RWPE2 (cell line): ENCODE measurements at places on chromosomes 2 and 18.

- DNase-seq: no peak
- H3K4me1 ChIP-seq: no peaks in the 10 kb centered on the region
- H3K27me3 ChIP-seq: no peaks in the 10 kb centered on the region
These were observed 197.8 kb upstream of the PXDN start for GRCh38 chr2:1942146-1942545.

GRCh38 chr2:86808315-86809161 is 17.8 kb upstream of the CD8A start:
- peak overlapping the region; percentile 40 for H3K4me3 ChIP-seq
- no peaks in the 10 kb centered on the region for H3K36me3 ChIP-seq
- no peak overlapping the region for H3K27ac ChIP-seq
- no peaks in the 10 kb centered on the region for H3K4me1 ChIP-seq
- no peak for DNase-seq
- no peaks in the 10 kb centered on the region for H3K27me3 ChIP-seq

DNA sequence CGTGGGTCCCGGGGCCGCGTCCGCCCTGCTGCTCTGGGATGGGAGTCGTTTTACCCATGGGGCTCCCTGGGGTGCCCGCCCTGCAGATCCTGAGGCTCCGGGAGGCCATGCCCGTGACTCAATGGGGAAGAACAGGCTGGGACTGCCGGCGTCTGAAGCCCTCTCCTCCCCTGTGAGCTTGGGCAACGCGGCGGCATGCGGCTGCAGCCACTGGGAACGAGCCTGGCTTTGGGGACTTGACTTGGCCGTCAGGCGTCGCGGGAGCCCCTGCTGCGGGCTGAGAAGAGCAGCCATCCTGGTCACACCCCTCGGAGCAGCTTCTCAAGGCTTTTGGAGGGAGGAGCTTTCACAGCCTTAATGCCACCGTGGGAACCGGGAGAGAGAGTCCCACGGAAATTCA is 126.9 kb upstream of the CTDP1 start:
- H3K4me3 ChIP-seq: no peak overlapping the region
- H3K27ac ChIP-seq: no peak overlapping the region
- H3K4me1 ChIP-seq: no peaks in the 10 kb centered on the region
- DNase-seq: peak; percentile 40
- no peaks in the 10 kb centered on the region for H3K36me3 ChIP-seq

GRCh38 chr18:41532344-41533086 is 422.5 kb upstream of the PIK3C3 start:
- no peaks in the 10 kb centered on the region for H3K27me3 ChIP-seq
- no peak overlapping the region for H3K4me3 ChIP-seq
- H3K27ac ChIP-seq: no peak overlapping the region

- no peak for DNase-seq
- H3K36me3 ChIP-seq: no peaks in the 10 kb centered on the region
- peaks cover 4% of the 10 kb centered on the region for H3K4me1 ChIP-seq
- no peak overlapping the region for H3K27ac ChIP-seq
- no peak overlapping the region for H3K4me3 ChIP-seq
These were observed 41.2 kb upstream of the GORASP2 start for GRCh38 chr2:170887896-170888295.

- no peaks in the 10 kb centered on the region for H3K27me3 ChIP-seq
- no peaks in the 10 kb centered on the region for H3K36me3 ChIP-seq
- H3K4me1 ChIP-seq: peaks cover 16% of the 10 kb centered on the region
- no peak overlapping the region for H3K4me3 ChIP-seq
- no peak for DNase-seq
- no peak overlapping the region for H3K27ac ChIP-seq
These were observed 126.4 kb upstream of the MGAT5 start for GRCh38 chr2:134127496-134127895.

DNA sequence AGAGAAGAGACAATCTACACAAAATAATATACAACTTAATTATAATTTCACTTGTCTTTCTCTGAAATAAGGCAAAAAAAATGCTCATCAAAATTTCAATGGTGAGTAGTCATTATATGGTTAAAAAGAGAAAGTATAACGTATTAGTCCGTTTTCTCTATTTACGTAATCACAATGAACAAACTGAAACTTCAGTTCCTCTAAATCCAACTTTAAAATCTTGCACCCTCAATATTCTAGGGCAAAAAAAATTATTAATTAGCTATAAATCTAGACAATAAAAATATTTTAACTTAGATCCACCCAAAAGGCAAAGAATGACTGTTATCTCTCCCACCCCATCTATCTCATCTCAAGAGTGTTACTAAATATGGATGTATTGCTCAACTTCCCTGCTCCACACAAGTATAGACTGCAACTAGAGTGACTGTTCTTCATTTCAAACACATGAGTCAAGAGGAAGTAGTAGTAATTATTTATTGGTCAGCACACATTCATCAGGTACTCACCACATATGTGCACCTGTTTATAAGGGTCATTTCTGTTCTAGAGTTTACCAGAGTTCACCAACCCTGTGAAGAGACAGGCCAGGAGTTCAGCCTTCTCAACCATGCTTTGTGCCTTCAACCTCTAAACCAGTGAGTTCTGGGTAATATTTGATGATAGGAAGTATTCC is 36.4 kb downstream of the STK39 start:
- H3K4me1 ChIP-seq: peaks cover 32% of the 10 kb centered on the region
- no peaks in the 10 kb centered on the region for H3K36me3 ChIP-seq
- no peak for DNase-seq
- H3K4me3 ChIP-seq: peak overlapping the region; percentile 11
- peak overlapping the region; percentile 75 for H3K27ac ChIP-seq
- H3K27me3 ChIP-seq: no peaks in the 10 kb centered on the region

DNA sequence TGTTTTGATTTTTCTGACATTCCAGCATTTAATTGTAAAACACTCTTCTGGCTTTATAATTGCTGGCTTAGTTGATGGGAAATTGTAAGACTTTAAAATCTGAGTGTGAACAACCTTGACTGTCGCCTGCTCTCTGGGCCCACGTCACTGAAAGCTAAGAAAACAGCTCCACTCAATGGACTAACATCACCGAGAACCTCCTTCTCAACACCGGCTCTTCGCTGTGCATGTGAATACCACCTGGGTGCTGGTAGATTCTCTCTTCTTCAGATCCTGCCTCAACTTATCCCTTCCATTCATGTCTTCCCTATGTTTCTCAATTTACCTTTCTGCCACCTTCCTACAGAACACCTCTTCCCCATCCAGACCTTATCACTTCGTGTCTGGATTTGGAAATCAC is 523.1 kb upstream of the ID2 start:
- no peaks in the 10 kb centered on the region for H3K36me3 ChIP-seq
- DNase-seq: no peak
- H3K27me3 ChIP-seq: no peaks in the 10 kb centered on the region
- no peak overlapping the region for H3K27ac ChIP-seq
- H3K4me1 ChIP-seq: no peaks in the 10 kb centered on the region

GRCh38 chr2:43210467-43211303 is 15.7 kb downstream of the ZFP36L2 start:
- H3K4me3 ChIP-seq: no peak overlapping the region
- no peaks in the 10 kb centered on the region for H3K27me3 ChIP-seq
- peaks cover 3% of the 10 kb centered on the region for H3K4me1 ChIP-seq
- no peak overlapping the region for H3K27ac ChIP-seq
- no peaks in the 10 kb centered on the region for H3K36me3 ChIP-seq

- H3K4me3 ChIP-seq: no peak overlapping the region
- no peak overlapping the region for H3K27ac ChIP-seq
- no peaks in the 10 kb centered on the region for H3K27me3 ChIP-seq
- no peaks in the 10 kb centered on the region for H3K36me3 ChIP-seq
These were observed 135.5 kb downstream of the MYO3B start for GRCh38 chr2:170313347-170313991.

DNA sequence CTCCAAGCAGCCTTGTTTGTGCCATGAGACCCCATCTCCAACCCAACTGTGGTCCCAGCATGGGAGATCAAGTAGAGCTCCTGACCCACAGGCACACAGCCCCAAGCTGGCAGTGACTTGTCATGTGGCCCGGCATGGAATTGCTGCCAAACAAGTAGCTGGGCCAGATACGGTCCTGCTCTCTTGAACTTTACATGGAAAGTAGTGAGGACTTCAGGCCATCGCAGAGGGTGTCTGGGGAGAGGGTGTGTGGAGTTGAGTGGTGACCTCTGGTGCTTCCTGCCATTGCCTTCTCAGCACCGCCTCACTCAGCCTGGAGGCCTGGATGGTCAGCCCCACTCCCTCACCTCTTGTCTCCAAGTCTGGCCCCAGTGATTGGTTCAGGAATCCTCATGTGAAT is 10.9 kb upstream of the SLC4A3 start:
- no peak overlapping the region for H3K4me3 ChIP-seq
- H3K36me3 ChIP-seq: peaks cover 5% of the 10 kb centered on the region
- no peak for DNase-seq
- no peaks in the 10 kb centered on the region for H3K4me1 ChIP-seq
- H3K27ac ChIP-seq: no peak overlapping the region
- H3K27me3 ChIP-seq: no peaks in the 10 kb centered on the region

DNA sequence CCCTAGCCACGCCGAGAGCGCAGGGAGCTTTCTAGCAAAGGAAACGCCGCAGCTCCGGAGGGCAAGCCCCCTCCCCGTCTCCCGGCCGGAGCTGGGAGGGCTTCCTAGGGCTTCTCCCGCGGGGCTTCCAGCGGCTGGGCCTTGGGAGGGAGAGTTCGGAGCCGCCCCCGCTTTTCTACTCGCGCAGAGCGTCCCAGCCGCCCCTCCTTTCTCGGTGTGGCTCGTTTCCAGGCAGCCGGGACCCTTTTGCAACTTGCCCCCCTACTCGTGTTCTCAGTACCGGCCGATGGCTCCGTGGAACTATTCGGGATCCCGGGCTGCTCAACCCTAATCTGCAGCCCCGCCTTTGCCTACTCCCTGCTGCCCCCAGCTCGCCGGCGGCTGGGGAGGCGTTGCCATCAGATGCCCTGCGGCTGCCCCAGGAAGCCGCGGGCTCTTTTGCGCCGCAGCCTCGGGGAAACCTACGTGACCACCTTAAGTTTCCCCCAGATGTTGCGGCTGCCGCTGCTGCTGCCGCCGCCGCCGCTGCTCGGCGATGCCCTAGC is 1.5 kb upstream of the NR4A2 start:
- peak overlapping the region; percentile 75 for H3K4me3 ChIP-seq
- no peaks in the 10 kb centered on the region for H3K27me3 ChIP-seq
- H3K4me1 ChIP-seq: peaks cover 9% of the 10 kb centered on the region
- no peak for DNase-seq
- peak overlapping the region; percentile 79 for H3K27ac ChIP-seq

DNA sequence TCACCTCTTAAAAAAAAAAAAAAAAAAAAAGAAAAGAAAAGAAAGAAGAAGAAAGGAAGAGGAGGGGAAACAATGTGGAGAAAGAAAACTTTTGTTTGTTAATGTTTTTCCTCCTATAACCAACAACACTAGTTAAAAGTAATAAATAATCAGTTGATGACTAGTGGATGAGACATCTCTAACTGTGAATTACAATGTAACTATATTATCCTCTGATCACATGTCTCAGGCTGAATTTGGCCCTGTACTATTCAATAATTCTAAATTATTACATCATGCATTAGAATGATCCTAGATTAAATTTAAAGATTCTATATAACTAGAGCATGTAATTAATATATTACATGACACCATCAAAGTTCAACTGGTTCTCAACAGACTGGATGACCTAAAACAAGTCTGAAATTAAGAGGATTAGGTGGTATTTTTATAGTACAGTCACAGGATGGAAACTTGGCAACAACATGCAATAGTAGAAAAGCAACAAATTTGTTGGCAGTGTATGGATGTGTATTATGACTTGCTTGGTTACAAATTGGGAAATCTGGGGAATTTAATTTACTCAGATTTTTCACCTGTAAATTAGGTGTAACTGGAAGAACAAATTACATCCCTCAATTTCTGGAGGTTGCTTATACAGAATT is 269.3 kb upstream of the SETBP1 start:
- peaks cover 11% of the 10 kb centered on the region for H3K4me1 ChIP-seq
- H3K27ac ChIP-seq: no peak overlapping the region
- no peak overlapping the region for H3K4me3 ChIP-seq
- H3K36me3 ChIP-seq: no peaks in the 10 kb centered on the region
- H3K27me3 ChIP-seq: no peaks in the 10 kb centered on the region

GRCh38 chr2:110690083-110690965 is 12.5 kb upstream of the BUB1 start:
- no peaks in the 10 kb centered on the region for H3K36me3 ChIP-seq
- no peaks in the 10 kb centered on the region for H3K27me3 ChIP-seq
- H3K4me3 ChIP-seq: no peak overlapping the region
- H3K27ac ChIP-seq: no peak overlapping the region
- peaks cover 6% of the 10 kb centered on the region for H3K4me1 ChIP-seq

- H3K27me3 ChIP-seq: no peaks in the 10 kb centered on the region
- no peaks in the 10 kb centered on the region for H3K36me3 ChIP-seq
- H3K4me1 ChIP-seq: no peaks in the 10 kb centered on the region
- H3K4me3 ChIP-seq: no peak overlapping the region
These were observed 372.0 kb downstream of the KCNJ3 start for GRCh38 chr2:155070489-155070888.

DNA sequence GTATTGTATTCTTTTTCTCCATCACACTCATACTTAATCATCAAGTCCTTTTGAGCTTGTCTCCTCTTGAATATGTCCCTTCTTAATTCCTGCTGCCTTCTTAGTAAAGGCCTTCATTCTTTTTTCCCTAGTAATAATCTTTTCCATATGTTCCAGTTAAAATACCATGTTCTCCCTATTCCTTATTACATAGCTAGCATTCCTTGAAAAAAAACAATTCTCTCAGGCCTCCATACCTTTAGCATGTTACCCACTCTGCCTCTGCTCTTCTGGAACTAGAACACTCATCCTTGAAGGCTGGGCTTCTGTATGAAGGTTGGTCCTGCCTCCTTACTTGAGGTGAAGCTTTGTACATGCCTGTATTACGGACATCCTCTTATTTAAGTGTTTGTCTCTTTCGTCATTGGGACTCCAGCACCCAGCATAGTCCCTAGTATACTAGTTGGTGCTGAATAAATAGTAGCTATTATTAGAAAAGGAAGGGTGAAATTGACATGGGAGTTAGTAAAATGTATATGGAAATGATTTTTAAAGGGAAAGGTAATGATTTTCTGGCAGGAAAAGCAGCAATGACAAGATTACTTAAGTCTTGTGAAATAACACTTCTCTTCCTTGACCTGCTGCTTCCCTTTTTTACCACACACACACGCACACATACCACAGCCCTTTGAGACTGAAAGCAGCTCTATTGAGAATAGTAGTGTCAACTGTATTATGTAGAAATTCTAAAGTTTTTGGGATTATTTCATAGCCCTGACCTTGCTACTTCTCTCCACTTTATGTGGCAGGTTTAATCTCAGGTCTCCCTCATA is 45.6 kb downstream of the REL start:
- H3K27me3 ChIP-seq: no peaks in the 10 kb centered on the region
- H3K4me3 ChIP-seq: no peak overlapping the region
- peaks cover 44% of the 10 kb centered on the region for H3K36me3 ChIP-seq

DNA sequence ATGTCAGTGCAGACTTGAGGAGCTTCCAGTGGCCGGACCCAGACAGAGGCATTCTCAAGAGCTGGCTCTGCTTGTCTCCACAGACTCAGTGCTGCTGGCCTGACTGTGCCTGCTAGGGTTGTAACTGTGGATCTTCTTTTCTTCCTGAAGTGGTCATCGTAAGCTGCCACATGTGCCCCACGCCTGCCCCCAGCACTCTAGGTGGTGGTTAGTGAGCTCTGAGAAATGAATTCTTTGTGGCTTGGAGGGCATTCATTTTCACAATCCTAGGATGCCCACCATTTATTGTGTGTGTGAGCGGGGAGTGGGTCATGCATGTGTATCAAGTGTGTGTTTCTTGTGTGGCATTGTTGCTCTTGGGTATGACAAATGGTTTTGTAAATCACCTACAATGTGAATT is 23.1 kb downstream of the RAB12 start:
- H3K36me3 ChIP-seq: peaks cover 79% of the 10 kb centered on the region
- no peak overlapping the region for H3K4me3 ChIP-seq
- H3K27ac ChIP-seq: no peak overlapping the region
- H3K27me3 ChIP-seq: no peaks in the 10 kb centered on the region
